ENCODE measurements at places on chromosomes 5 and 9.

DNA sequence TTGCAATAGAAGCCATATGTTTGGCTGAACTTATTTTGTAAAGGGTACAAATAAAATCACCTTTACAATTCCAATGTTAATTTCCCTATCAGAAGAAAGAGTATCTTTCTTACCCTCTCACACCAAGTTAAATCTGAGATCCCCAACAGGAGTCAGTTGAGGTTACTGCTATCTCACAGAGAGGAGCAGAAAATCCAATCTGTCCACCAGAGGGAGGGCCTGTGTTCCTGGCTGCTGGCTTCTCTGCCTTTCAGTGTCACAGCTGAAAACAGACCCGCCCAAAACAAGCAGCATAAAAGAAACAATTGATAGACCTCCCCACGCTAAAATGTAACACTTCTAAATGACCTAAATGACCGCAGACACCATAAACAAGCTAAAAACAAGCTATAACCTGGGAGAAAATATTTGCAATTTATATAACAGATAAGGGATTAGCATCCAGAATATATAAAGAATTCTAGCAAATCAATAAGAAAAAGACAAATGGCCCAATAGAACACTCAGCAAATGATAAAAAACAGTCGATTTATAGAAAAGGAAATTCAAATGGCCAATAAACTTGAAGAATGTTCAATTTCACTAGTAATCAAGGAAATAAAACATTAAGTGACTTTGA, 24.5 kb upstream of the MVB12B start:
- peak; percentile 16 for DNase-seq

DNA sequence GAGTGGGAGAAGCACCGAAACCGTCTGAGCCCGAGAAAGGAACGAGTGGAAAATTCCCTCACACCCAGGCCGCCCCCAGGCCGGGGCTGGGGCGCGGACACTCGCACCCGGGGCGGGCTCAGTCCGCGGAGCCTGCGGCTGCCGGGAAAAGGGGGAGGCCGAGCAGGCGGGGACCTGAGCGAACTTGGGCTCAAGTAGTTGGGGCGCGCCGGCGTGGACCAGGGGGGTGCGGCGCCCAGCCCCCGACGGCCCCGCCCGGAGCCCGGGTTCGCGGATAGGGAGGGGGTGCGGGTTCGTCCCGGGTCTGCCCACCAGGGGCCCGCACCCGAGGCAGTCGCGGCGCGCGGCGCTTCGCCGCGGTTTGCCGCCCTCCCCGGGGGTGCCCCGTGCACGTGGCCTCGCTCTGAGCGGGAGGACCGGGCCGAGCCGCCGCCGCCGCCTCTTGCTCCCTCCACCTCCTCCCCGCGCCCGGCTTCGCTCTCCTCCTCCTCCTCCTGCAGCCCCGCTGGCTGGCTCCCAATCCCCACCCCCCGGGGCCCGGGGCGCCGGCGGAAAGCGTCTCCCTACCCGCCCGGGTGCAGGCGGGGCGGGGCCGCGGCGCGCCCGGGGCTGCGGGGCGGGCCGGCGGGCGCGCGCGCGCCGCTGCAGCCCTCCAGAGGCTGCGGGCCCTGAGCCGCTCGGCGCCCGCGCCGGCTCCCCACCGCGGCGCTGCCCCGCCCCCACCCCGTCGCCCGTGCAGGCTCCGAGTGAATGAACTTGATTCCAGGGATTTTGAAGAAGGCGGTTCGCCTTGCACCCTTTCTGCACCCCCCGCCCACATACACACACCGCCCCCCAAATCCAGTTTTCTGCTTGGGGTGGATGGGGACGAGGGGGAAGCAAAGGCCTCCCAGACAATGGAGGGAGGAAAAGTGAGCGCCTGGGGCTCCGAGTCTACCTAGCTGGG, 1.3 kb upstream of the NFIB start:
- DNase-seq, result no peak

DNA sequence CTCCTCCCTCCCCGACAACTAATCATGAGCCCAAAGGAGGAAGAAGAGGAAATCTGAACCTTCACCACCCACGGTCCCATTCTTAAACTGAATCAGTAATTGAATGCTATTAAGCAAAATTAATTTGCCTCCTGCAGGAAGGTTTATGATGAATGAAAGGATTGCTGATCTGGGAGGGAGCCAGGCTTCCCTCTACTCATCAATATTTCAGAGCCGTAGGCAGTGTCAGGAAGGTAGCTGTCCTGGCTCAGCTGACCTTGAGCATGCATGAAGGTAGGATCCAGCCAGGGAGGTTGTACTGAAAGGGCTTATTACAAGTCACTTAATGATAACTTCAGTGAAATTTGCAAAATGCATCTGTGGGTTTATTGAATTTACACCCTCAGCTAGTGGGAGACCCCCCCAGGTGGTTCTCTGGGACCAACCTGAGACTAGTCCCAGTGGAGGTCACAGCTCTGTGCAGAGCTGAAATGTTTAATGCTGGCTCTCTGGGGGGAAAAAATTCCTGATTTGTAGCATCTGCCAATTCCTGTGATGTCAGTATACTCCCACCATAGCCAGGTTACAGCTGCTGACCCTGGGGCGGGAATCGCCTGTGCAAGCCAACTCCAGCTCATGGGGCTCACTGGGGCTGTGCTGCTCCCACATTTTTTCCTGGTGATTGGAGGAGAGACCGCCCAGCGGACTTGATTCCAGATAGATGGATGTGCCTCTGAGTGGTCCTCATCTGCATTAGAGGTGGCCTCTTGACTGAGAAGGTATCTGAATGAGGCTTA, 47.9 kb upstream of the NCS1 start:
- no peak for DNase-seq

DNA sequence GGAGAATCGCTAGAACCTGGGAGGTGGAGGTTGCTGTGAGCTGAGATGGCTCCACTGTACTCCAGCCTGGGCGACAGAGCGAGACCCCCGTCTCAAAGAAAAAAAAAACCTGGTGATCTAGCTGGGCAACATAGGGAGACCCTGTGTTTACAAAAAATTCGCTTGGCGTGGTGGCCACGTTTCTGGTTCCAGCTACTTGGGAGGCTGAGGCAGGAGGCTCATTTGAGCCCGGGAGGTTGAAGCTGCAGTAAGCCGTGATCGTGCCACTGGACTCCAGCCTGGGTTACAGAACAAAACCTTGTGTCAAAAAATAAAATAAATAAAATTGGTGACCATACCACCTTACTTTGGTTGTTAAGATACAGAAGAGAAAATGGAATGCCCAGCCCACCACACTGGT, 1.8 kb upstream of the HNRNPAB start:
- DNase-seq, result no peak

DNA sequence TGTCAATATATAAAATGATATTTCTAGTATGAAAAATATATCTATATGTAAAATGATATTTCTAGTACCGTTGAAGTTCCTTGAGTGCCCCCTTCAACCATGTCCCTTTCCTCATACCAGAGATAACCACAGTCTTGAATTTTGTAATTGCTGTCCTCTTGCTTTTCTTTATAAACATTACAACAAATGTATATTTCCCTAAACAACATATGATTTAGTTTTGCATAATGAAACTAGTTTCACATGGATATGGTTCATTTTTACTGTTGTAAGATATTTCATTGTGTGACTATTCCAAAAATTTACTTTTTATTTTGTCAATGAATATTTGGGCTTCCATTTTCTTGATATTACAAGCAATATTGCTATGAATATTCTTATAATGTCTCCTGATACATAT, 14.0 kb downstream of the NLN start:
- no peak for DNase-seq

DNA sequence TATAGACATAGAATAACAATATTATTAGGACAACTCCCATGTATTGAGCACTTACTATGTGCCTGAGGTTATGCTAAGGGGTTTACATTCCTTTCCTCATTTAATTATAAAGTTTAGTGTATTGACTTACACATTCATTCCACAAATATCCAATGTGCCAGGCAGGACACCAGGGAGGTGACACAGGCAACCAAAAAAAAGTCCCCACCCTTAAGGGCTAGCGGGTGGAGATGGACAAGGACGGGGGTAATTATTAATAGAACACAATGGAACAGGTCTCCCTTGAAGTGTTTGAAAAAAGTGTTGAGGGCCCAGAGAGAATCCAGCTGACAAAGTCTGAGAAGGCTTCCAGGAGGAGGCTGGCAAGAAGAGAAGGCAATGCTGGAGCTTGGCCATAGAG, 5.7 kb downstream of the TBC1D2 start:
- DNase-seq, result no peak

DNA sequence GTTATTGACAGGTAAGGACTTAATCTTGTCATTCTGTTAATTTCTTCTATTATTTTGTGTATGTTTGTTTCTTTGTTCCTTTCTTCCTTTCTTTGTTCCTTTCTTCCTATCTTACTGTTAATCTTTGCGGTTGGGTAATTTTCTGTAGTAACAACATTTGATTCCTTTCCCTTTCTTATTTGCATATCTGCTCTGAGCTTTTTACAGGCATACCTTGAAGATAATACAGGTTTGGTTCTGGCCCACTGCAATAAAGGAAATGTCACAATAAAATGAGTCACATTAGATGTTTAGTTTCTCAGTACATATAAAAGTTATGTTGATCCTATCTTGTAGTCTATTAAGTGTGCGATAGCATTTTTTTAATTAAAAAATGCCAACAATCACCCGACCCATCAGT, 440.7 kb downstream of the NFIB start:
- DNase-seq, result no peak

- DNase-seq, result no peak
Observed at GRCh38 chr5:108747774-108748400, at the start of gene FER. TSS of gene FER (plus strand) at chr5:108747897. CDS start at chr5:108798183, 50,286 bp downstream.

- no peak for DNase-seq
Observed at GRCh38 chr9:132547976-132548730, 34.3 kb upstream of the BARHL1 start.

DNA sequence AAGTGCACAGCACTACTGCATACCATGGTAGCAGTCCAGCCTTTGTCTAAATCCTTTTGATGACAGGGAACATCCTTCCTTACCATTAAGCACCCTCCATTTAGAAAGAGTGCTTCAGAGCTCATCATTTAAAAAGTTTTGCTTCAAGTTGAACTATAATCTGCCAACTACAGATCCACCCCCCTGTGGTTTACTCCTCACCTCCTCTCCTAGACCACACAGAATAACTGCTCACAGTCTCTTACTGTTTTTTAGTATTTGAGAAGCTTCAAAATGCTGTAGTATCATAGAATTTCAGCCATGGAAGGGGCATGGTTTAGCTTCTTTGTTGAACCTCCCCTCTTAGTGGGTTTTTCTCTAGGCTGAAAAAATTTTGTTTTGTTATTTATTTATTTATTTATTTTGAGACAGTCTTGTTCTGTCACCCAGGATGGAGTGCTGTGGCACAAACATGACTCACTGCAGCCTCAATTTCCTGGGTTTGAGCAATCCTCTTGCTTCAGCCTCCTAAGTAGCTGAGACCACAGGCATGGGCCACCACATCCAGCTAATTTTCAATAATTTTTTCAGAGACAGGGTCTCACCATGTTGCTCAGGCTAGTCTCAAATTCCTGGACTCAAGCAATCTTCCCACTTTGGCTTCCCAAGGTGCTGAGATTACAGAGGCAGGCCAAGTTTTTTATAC, 384.3 kb upstream of the RFX3 start:
- DNase-seq, result no peak

DNA sequence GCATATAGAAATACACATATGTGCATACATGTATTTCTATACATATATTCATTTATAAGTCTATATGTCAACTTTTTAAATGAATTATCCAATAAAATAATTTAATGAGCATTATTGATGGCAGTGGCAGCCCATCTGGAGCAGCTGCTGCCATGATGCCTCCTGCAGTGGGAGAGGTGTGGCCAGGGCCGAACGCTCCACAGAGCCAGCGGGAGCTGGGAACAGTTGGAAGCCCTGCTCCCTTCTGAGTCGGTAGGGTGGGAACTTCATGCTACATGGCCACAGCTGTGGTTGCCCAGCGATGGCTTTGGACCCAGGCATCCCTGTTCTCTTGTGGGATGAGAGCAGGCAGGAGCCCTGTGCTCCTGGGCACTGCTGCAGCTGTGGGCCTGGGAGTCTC, 812.4 kb upstream of the CTNND2 start:
- DNase-seq, result no peak

DNA sequence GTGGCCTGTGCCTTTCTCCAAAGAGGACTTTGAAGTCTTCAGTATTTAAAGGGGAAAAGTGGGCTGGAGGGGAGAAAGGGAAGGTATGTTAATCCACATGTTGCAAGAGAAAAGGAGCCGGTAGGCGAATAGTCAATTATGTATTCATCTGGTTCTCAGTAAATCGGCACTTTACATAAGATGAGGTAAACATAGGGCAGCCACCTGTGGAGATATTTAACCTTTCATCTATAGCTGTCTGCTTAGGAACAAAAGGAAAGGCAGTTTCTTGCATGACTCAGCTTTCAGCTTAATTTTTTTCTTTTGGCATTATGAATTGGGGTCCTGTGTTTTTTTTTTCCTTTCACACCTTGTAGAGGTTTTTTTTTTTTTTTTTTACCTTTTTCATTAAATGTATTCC, 42.2 kb downstream of the FGD3 start:
- DNase-seq, result no peak

GRCh38 chr9:90333226-90333625, 309.4 kb downstream of the DIRAS2 start:
- no peak for DNase-seq

DNA sequence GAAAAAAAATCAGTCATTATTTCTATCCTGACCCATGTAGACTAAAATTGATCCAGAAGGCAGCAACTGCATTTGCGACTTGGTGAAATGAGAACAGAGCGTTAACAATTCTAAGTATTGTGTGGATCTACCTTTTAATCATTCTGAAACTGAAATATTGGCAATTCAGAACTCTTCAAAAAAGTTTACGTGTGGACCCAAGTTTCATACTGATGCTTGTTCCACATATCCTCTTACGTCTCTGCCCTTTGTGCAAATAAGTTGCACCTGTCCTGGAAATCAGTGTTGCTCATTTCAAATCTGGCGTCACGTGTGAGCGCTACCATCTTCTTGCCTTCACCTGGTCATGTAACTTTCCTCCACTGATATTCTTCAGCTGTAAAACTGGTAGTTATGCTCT, 74.7 kb downstream of the NTRK2 start:
- DNase-seq, result no peak

DNA sequence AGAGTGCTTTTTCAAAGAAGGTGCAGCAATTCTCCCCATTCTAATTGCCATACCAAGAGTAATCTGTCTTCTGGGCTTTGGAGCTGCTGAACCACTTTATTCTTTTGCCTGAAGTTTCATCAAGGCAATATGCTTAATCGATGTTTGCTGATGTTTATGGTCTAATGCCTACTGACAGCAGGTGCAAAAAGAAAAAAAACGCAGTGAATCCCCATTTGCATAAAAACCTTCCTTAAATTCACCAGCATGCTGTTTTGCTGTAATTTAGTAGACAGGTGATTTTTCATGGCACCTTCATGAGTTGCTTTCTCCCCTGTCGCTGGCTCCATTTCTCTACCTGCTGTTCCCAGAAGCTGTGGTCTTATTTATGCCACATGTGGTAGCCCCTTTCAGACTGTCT, 83.1 kb upstream of the MAST4 start:
- DNase-seq, result no peak

Measured in activated T-helper 1 cell treated with Interleukin-2 at 50 U/mL for 16 hours (primary cell).